ENCODE measurements at places on chromosomes 7 and 10.

- no peak for DNase-seq
These were observed 141.9 kb downstream of the RPS24 start for GRCh38 chr10:78175444-78176015.

GRCh38 chr7:33592718-33593117, 312.6 kb upstream of the BMPER start:
- DNase-seq, result no peak

DNA sequence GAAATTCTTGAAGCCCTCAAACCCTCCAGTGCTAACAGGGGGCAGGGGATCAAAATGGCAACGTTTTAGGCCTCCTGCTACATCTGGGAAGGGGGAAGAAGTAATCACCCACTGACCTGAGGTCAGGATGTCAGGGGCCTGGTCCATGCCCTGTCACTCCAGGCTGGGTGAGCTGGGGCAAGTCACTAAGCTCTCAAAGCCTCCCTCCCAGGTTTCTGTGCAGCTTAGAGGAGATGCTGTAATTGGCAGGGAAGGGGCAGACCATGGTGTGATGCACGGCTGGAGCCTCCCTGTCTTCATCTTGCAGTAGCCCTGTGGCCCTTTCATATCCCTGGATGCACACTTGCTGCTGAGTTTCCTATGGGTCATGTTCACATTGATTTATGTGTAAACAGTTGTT, 27.2 kb downstream of the LEP start:
- no peak for DNase-seq

DNA sequence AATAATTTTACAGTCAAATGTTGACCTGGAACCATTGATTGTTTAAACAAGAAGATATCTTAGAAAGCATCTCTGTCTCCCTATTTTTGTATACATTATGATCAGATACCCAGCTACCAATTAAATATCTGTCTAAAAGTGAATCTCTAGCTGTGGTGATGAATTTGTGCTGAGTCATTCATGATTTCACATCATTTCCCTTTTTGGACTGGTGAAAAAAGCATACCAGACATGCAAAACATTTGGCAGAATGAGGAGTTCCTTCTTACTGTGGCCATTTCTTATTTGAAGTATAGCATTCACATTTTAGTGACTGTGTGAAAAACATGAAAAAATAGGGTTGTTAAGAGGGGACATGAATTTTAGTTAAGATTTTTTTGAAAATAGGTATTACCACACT, 98.0 kb upstream of the GATA3 start:
- DNase-seq, result no peak

DNA sequence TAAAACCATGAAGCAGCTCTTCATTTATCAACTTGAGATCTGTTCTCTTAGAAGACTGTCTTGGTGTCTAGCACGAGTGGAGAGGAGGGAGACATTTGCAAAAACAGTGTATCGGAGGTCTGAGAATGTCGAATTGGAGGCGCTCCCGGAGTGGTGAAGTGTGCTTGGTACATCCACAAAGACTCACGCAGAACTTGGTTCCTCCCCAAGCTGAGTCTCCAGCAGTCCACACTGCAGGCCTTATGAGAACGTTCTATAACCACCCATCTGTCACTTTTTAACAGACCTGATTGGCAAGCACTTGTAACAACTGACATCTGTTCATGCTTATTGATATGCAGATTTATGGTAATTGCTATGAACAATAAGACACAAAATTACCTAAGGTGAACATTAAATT, 261.6 kb downstream of the CELF2 start:
- DNase-seq, result no peak

DNA sequence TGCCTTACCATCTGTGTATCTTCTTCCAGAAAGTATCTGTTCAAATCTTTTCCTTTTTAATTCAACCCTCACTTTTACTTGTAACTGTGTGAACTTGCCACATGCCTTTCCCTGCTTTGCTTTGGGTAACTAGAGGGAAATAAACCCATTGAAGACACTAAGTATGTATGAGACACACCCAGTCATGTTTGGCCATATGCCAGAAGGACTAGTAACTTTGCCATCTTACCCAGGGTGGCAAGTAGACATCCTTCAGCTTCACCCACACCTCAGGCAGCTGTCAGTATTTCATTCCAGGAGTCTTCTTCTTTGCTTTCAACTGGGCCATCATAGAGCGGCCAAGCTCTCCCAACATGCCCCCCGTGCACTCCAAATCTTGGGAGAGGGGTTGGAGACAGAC, 323.1 kb downstream of the TNS3 start:
- DNase-seq, result no peak

DNA sequence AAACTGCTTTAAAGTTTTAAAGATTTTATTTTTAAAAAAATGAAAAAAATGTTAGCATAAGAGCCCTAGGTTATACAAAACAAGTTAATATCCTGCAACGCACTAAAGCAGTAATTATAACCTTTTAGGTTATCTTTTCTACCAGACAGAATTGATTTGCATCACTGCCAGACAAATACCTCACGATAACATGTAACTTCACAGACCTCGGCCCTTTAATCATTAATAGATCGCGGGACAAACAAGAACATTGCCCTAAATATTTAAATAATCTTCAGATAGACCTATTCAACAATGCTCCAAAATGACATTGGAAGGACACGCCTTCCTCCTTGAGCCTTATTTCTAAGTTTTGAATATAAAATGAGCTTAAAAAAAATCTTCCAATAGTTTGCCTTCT, 23.8 kb upstream of the C7orf33 start:
- no peak for DNase-seq

DNA sequence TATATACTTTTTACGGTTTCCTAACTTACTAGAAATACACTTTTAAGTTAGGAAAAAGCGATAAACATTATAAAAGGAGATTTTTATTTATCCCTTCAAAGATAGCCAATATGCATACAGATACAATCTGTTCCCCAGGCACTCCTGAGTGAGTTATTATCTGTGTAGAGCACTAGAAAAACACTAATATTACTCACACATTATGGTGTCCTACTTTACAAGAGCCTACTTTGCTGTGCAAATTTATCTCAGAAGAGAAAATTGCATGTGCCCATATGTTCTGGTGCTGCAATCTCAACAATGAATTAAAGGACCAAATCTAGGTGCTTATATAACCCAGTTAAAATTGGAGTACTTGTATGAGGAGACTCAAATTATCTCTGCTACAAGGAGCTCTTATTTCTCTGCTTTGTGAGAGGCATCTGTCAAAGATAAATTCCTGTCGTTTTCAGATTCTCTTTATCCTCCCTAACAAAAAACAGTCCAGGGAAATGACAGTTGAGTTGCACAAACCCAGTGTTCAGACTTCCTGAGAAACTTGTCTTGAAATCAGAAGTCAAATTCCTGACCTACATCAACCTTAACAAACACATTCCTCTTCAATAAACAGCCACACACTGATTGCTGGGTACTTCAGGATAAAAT, 28.9 kb downstream of the CPA1 start:
- no peak for DNase-seq

DNA sequence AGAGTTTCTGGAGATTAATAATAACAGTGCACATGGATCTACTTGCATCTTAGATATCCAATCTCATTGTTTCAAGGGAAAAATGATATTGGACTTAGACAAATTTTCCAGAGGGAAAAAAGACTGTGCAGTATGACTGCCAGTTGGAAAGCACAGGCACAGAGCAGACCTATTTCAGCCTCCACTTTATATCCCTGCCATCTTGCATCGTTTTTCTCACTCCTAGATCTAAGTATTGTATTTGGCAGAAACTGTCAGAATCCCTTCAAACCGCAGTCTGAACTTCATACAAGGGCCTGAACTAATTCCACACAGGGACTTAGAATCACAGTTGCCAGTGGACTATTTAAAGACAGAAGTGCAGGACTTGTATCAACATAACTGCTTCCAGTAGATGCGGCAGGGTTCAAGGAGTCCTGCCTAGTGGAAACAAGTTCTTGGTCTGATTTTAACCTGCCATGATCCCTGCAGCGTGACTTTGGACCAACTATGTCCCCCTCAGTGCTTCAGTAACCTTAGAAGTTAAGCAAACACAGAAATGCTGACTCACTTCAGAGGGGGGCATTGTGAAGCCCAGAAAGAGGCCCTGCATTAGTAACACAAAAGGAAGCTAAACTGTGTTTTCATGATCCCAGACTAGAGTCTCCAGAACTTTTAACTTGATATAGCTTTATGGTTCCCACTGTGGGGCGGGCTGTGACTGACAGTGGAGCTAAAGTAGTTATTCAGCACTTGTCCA, 95.7 kb upstream of the PALS2 start:
- no peak for DNase-seq

GRCh38 chr10:62456611-62457101, 82.5 kb downstream of the ZNF365 start:
- peak; percentile 5 for DNase-seq

GRCh38 chr7:137881607-137882260, 35.0 kb upstream of the DGKI start:
- DNase-seq, result no peak

DNA sequence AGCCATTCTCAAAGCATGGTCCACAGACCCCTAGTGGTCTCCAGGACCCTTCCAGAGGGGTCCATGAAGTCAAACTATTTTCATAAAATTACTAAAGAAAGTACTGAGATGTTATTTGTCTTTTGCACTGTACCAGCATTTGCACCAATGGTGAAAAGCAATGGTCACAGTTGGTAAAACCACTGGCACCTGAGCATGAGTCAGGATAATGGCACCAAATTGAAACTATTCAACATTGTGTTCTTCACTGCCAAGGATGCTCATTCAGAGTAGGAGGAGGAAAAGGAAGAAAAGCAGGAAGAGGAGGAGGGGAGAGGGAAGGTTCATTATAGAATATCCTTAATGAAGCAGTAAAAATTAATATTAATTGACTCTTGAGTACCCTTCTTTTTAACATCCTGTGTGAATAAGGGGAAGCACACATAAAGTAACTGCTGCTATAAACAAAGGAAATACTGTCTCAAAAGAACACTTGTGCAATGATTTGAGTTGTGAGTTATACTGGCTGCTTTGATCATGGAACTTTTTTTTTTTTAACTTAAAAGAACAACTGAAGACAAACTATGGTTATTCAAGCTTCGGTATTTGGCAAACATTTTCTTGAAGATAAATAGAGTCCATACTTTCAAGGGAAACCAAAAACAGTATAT, 60.2 kb downstream of the MPP7 start:
- no peak for DNase-seq

DNA sequence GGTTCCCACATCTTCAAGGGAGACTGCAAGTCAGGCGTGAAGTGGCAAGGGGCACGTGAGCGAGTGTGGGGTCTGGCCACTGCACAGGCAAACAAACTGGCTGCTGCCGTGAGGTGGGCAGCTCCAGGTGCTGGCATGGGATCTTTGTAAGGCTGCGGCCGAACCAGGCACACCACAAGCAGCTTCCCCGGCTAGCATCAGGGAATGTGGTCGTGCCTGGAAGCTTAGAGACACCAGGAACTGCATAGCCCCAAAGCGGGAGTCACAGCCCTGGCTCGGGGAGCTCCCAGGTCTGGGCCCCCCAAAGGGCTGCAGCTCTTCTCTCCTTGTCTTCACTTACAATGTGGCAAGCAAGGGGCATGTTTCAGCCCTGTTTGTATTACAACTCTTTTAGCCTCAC, 250.9 kb upstream of the DKK1 start:
- no peak for DNase-seq

- DNase-seq, result no peak
These were observed 34.7 kb downstream of the FBXW4 start for GRCh38 chr10:101660256-101660655.

GRCh38 chr10:66795866-66796265, 130.0 kb upstream of the LRRTM3 start:
- no peak for DNase-seq

GRCh38 chr7:35523292-35523691, 171.6 kb downstream of the HERPUD2 start:
- DNase-seq, result no peak

GRCh38 chr10:6162589-6163356, 40.0 kb upstream of the PFKFB3 start:
- no peak for DNase-seq

DNA sequence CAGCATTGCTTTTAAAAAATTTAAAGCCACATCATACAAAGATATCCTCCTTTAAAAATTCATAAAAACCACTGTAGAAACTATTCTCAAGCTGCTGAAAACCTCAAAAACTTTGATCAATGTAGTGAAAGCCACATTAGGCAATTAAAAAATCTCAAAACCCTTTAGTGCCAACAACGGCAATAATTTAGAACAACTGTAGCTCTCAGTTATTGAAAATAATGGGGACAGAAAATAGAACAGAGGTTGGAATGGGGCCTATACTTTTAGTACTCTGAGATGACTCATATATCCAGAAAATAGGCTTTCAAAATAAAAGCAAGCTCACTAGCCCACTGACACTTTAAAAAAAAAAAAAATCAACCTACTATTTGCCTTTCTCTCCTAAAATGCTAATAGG, 87.5 kb downstream of the GSAP start:
- no peak for DNase-seq

- no peak for DNase-seq
These were observed 559.9 kb downstream of the INHBA start for GRCh38 chr7:41142904-41143473.

DNA sequence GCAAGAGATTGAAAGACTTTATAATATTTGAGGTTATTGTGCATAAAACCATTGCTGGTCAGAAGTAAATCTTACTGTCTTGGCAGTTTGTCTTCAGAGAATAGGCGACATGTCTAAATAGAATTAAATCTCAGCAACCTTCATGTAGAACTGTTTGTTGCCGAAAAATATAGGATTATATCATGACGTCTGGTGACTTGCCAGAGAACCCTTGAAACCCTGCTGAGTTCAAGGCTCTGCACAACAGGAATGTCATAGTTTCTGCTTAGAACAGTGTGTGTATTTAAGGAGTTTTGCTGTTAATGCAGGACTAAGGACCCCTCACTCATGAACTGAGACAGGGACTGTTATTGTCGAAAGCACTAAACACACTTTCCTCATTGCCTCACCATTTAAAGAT, 206.4 kb upstream of the ETV1 start:
- DNase-seq, result no peak

- DNase-seq, result no peak
These were observed 5.3 kb upstream of the MYOZ1 start for GRCh38 chr10:73646598-73647041.

- DNase-seq, result no peak
These were observed 82.0 kb downstream of the FGFR2 start for GRCh38 chr10:121516093-121516865.

DNA sequence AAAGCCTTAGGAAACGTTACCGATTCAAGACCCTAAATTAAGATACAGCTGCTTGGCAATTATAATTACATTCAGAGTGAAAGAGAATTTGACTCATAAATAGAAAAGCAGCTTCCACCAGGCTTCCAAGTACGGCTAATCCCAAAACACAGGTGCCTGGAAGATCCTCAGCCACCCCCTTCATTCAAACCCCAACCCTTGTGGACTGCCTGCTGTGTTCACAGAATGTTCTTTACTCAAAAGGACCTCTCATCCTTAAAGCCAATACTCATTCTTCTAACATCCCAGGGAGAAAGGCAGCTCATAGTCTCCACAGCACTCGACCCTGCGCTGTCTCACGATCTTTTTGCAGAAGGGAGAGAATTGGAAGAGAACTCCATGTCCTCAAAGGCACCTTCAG, 32.9 kb downstream of the RNF32 start:
- no peak for DNase-seq

GRCh38 chr10:29257106-29257783, 31.6 kb upstream of the LYZL1 start:
- no peak for DNase-seq

GRCh38 chr7:157299613-157300368, 37.0 kb upstream of the DNAJB6 start:
- DNase-seq, result peak; percentile 63

- DNase-seq, result peak; percentile 65
These were observed 32.4 kb upstream of the MTPN start for GRCh38 chr7:136009488-136010079.

Measured in CD4-positive, alpha-beta T cell treated with Interleukin-10 for 1 hour (primary cell).